Occipital lobe (tissue), 3 donors: ENCODE measurements at places on chromosomes 2 and 18. TPM values are rescaled to one million over a fixed set of nuclear protein-coding genes. Genes with fewer than 3 reads are reported as not detected.

BMP10 gene
- not detected for total RNA-seq

PLCD4 gene
- total RNA-seq: 0.31 TPM

GRCh38 chr2:201930043-201930442 lies 103.6 kb upstream of the FZD7 start:
- DNase-seq: no peak

DNA sequence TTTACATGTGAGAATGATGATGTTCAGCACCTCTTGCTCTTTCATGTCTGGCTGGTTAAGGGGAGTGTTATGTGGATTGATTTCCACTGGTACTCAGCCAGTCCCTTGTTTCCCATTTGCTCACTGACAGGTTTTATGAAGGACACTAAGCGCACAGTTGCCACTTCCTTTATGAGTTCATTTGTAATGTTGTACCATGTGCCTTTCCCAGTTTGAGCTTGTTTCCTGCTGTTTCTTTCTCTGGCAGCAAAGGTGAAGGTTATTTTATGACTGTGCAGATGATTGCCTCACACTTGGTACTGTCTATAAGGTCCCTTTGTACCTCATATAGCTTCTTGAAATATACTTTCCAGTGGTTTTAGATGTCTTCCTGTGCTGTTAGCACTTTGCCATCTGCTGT lies 1700.5 kb upstream of the TMEFF2 start:
- DNase-seq: no peak

SP100 gene
- 4.8 TPM for total RNA-seq

GLI2 gene
- total RNA-seq: 2.8 TPM

DNA sequence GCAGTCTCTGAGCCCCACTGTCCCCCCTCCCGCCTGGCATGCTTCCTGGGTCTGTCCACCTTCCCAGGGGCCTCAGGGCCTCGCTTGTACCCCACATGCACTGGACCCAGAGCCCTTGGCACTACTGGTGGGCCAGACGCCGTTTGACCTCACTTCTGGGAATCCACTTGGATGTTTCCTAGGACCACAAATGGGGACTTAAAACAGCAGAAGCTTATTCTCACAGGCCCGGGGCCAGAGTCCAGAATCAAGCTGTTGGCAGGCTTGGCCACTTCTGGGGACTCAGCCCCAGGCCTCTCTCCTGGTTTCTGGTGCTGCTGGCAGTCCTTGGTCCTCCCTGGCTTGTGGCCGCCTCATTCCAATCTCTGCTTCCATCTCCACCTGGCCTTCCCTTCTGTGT lies 19.6 kb downstream of the ANO7 start:
- no peak for DNase-seq

DNA sequence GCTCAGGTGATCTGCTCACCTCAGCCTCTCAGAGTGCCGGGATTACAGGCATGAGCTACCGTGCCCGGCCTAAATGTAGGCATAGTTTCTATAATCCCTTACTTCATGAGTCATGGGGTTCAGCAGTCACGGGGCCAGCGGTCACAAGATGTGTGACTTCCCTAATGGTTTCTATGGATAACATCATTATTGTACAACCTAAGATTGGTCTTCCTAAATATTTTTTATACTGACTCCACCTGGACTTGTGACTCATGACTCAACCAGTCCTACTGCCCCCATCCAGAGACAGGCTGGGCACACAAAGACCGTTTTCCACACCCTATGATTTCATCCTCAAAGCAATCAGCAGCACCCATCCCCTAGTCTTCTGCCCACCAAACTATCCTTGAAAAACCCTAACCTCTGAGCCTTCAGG lies 15.9 kb downstream of the FAM210A start:
- no peak for DNase-seq

LONRF2 gene
- 58.3 TPM for total RNA-seq

GRCh38 chr2:212534336-212534735 lies 4.3 kb downstream of the ERBB4 start:
- no peak for DNase-seq

DNA sequence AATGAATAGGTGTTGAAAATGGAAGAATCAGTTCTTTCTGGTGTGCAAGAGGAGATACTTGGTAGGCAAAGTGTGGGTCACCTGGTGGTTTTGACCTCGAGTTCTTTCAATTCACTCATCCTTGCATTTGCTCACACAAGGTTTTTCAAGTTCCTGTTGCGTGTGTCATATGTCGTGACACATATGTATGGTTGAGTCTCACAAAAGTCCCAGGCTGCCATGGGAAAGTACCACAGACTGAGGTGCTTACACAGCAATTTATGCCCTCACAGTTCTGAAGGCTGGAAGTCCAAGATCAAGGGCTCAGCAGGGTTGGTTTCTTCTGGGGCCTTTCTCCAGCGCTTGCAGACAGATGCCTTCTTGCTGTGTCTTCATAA lies 64.4 kb downstream of the NCK2 start:
- no peak for DNase-seq
